Esophagus squamous epithelium (tissue), 5 donors: ENCODE measurements at places on chromosomes 5 and 9.
A peak's percentile ranks its signal among the peaks of the same experiment; 100 is the strongest.

GRCh38 chr5:28046596-28046995 lies 1008.2 kb upstream of the CDH9 start:
- H3K27ac ChIP-seq: no peak overlapping the region
- DNase-seq: no peak
- no peaks in the 10 kb centered on the region for H3K36me3 ChIP-seq
- no peak overlapping the region for H3K4me3 ChIP-seq

DNA sequence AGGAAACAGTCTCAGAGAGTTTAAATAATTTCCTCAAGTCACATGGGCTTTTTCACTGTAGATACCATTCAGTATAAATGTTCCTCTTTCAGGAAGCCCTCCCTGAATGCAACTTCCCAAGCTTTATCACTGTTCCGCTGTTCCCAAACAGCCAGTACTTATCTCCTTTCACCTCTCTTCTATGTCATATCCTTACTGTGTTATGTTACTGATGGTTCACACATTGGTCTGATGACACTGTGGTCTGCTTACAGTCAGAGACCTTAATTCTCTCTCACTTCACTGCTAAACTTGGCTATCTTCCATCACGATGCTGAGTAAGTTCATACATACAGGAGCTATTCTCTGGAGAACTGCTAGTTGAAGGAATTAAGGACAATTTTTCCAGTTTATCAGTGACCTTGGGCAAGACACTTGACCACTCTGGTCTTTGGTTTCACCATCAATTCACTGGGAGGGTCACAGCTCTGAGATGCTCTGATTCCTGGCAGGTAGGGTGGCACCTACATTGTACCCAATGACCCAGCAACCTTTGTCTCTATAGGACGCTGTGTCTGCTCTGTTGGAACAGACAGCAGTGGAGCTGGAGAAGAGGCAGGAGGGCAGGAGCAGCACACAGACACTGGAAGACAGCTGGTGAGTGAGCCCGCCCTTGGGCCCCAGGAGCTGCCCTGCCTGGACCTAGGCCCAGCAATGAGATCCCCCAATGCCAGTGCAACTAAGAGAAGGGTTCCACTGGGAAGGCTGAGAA lies 42.1 kb upstream of the RARS1 start:
- no peaks in the 10 kb centered on the region for H3K27me3 ChIP-seq
- no peak overlapping the region for H3K27ac ChIP-seq
- DNase-seq: no peak
- peaks cover 40% of the 10 kb centered on the region for H3K36me3 ChIP-seq

DNA sequence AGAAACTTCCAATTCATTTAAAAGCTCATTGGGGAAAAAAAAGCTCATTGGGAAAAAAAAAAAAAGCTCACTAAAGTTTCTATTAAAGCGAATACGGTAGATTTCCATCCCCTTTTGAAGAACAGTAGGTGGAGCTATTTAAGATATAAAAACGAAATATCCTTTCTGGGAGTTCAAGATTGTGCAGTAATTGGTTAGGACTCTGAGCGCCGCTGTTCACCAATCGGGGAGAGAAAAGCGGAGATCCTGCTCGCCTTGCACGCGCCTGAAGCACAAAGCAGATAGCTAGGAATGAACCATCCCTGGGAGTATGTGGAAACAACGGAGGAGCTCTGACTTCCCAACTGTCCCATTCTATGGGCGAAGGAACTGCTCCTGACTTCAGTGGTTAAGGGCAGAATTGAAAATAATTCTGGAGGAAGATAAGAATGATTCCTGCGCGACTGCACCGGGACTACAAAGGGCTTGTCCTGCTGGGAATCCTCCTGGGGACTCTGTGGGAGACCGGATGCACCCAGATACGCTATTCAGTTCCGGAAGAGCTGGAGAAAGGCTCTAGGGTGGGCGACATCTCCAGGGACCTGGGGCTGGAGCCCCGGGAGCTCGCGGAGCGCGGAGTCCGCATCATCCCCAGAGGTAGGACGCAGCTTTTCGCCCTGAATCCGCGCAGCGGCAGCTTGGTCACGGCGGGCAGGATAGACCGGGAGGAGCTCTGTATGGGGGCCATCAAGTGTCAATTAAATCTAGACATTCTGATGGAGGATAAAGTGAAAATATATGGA lies at the start of gene PCDHGA12:
PCDHGA12 (plus strand) TSS at position 176 of the 782 bp plus-strand sequence; CDS start at position 429, 253 bp downstream.
- H3K4me1 ChIP-seq: peaks cover 12% of the 10 kb centered on the region
- H3K27ac ChIP-seq: no peak within 1 kb of the TSS
- H3K4me3 ChIP-seq: peak within 1 kb of the TSS; percentile 2
- DNase-seq: no peak

- no peak for DNase-seq
- no peaks in the 10 kb centered on the region for H3K27me3 ChIP-seq
- no peak overlapping the region for H3K4me3 ChIP-seq
- no peaks in the 10 kb centered on the region for H3K36me3 ChIP-seq
- no peak overlapping the region for H3K27ac ChIP-seq
Observed at GRCh38 chr9:3664044-3664443, 138.2 kb upstream of the RFX3 start.

DNA sequence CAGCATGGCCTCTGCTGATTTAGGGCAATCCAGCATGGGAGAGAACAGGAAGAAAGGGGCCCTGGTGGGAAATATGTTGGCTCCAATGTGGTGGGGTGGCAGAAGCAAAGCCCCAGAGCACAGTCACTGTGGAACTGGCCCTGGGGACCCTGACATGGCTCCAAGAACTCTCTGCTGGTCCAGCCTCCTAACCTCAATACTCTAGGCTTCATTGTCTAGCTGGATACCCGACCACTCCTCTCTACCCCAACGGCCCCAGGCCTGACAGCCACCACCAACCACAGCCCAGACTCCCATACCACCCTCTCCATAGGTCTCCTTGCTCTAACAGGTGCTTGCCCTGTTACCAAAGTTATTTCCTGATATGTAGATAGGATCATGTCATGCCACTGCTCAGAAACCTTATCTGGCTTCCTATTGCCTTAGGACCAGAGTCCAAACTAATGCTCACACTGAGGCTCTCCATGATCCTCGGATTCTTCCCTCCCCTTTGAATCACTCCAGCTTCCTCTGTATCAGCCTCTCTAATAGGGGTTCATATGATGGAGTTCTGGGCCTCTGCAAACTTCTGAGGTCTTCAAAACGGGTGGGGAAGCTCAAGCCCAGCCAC lies 12.9 kb downstream of the ACSL6 start:
- no peak overlapping the region for H3K4me3 ChIP-seq
- no peaks in the 10 kb centered on the region for H3K4me1 ChIP-seq
- no peak overlapping the region for H3K27ac ChIP-seq
- no peaks in the 10 kb centered on the region for H3K36me3 ChIP-seq

DNA sequence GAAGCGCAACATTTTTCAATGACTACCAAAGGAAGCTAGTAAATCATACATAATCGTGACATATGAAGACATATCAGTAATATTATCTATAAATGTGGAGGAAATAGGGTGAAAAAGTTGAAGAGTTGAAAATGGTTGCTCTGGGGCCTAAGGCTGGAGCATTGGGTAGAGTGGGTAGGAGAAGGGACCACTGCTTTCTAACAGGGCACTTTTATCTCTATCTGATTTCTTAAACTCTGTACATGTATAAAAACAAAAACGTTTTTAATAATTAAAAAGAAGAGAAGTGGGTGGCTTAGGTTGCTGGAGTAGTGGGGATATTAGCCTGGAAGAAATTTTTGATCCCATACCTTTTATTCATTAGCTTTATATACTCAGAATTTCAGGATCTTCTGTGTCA lies 44.2 kb upstream of the ITGA1 start:
- peaks cover 11% of the 10 kb centered on the region for H3K4me1 ChIP-seq
- peak overlapping the region; percentile 55 for H3K27ac ChIP-seq
- H3K4me3 ChIP-seq: no peak overlapping the region

GRCh38 chr9:18297056-18297841 lies 176.7 kb upstream of the ADAMTSL1 start:
- H3K27me3 ChIP-seq: no peaks in the 10 kb centered on the region
- no peak for DNase-seq
- peaks cover 6% of the 10 kb centered on the region for H3K4me1 ChIP-seq

- peaks cover 4% of the 10 kb centered on the region for H3K4me1 ChIP-seq
- no peak for DNase-seq
- H3K27ac ChIP-seq: no peak overlapping the region
- H3K4me3 ChIP-seq: no peak overlapping the region
- H3K27me3 ChIP-seq: no peaks in the 10 kb centered on the region
Observed at GRCh38 chr5:124701873-124702425, 44.5 kb downstream of the ZNF608 start.

DNA sequence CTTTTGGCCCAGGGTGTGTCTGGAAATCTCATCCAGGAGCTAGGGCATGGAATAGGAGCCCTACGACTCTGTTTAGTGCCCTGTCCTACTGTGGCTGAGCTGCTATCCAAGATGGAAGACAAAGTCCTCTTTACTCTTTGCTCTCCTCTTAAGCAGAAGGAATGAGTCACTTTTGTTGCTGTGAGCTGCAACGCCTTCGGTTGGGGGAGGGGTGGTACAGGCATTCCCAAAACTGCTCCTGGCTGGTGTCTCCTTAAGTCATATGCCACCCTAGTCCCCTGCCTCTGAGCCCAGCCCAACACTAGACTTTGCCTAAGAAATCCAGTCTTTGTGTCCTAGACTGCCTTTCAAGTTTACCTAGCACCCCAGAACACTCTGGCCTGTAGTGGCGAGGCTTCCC lies 99.9 kb downstream of the PRR16 start:
- H3K27me3 ChIP-seq: no peaks in the 10 kb centered on the region
- DNase-seq: no peak
- no peak overlapping the region for H3K27ac ChIP-seq
- no peaks in the 10 kb centered on the region for H3K36me3 ChIP-seq
- H3K4me1 ChIP-seq: no peaks in the 10 kb centered on the region

DNA sequence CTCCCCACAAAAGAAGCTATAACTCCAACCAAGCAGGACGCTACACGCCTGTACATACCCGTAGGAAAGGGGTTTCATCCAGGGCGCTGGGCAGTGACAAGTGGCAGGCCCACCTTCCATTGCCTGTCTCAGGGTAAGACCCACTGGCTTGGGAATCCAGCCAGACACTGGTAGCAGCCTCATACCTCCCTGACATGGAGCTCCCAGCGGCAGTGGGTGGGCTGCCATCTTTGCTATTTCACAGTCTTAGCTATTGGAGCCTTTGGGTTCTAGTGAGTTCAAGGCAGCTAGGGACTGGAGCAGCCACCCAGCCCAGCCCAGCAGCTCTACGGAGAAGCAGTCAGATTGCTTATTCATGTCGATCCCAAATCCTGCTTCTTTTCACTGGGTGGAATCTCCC lies 3.4 kb upstream of the IFNA10 start:
- no peaks in the 10 kb centered on the region for H3K4me1 ChIP-seq
- no peaks in the 10 kb centered on the region for H3K36me3 ChIP-seq
- no peak for DNase-seq
- no peak overlapping the region for H3K27ac ChIP-seq
- H3K27me3 ChIP-seq: no peaks in the 10 kb centered on the region
- H3K4me3 ChIP-seq: no peak overlapping the region
